T-helper 9 cell (primary cell): ENCODE measurements at places on chromosomes 16 and 17.

GRCh38 chr16:10240854-10241613 is 58.8 kb upstream of the GRIN2A start:
- no peak for DNase-seq

GRCh38 chr17:64174686-64175456 is 44.9 kb upstream of the ERN1 start:
- DNase-seq: no peak

- peak; percentile 14 for DNase-seq
Observed at GRCh38 chr16:525520-526180, 1.9 kb upstream of the CAPN15 start.

- no peak for DNase-seq
Observed at GRCh38 chr16:77276661-77277060, 77.5 kb downstream of the SYCE1L start.

DNA sequence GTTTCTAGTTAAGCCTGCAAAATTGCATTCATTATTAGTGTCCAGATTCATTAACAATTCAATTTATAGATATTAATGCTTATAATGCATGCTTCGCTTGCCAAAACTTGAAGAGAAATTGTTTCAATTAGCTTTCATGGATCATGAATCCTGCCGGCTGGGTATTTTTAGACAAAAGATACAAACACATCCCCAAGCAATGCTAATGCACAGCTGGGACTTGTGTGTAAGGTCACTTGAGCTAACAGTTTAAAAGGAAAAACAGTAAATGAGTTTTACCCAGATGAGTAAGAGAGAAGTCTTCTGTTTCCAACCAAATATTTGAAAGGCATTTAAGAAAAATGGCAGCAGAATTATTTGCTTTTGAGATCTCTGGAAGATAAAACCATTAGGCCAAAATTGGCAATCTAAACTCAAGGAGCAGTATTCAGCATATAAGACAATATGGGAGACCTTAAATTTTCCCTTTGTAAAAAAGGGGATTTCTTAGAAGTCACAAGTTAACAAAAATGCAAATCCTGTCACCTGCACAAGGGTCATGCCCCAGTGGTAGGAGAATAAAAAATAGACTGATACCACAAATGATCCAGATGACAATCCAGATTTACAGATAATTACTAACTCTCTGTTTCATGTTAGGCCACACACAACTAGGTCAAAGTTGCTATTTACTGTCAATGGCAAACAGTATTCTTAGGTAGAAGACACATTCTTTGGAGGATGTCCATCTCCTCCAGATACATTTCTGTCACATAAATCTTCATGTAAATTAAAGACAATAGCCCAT is 418.4 kb upstream of the PMFBP1 start:
- DNase-seq: no peak

DNA sequence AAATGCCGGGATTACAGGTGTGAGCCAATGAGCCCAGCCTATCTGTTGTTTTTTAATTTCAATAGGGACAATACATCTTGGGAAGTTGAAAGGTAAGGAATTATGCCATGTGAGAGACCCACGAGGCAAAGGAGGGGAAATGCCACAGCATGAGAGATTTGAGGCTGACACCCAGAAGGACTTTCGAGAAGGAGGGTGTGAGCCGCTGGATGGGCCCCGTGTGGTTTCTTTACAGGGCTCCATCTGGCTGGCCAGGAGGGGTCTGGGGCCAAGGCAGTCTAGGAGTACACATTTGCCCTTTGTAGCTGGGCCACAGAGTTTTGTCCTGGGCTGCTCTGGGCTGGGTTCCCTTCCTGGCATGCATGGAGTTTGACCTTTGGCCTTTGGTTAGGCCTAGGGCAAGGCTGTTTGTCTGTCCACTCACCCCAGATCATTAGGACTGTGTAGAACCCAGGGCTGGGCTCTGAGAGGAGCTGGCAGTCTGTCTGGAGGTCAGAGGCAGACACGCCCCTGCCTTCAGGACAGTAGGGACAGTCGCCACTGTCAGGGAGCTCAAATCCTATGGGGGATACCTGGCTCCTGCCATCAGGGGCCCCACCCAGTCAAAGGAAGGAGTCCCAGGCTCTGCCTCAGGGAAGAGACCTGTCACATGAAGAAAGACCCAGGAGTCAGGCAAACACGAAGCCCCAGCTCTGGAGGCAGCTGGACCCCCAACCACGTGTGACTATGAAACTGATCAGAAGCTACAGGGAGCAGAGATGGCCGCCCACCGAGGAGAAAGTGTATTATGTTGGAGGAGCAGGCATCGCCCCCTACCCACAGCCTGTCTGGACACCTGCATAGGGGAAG is 24.2 kb upstream of the NXPH3 start:
- no peak for DNase-seq

DNA sequence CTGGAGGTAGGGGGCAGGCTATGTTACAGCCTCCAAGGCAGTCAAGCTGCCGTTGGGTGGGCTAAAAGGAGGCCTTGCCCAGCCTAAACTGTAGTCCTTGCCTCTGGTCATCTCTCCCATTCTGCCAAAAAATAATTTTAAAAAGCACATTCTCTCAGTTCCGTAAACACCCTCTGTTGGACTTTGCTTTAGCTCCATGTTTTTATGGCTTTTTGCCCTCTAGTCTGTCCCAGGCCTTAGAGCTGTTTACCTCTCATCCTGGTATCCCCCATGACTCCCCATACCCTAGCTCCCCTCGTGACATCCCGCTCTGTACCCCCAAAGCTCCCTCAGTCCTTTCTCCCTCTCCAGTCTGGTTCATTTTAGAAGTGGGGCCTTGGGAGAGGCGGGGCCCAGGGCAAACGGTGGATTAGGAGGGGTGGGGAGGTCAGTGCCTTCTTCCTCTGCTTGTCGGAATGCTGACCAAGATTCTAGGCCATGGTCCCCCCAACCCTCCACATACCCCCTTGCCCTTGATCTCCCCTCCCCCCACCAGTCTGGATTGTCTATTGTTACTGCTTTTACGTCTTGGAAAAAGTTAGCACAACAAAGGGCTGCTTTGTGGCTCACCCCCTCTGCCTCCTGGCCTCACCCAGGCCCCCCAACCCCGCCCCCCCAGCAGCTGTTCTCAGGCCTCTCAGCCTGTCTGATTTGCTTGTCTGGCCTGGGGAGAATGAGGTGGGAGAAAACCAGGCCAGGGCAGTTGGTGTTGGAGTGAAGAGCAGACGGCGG is 18.4 kb downstream of the GJD3 start:
- no peak for DNase-seq

GRCh38 chr17:50155115-50155819 is 4.8 kb upstream of the PPP1R9B start:
- DNase-seq: no peak

DNA sequence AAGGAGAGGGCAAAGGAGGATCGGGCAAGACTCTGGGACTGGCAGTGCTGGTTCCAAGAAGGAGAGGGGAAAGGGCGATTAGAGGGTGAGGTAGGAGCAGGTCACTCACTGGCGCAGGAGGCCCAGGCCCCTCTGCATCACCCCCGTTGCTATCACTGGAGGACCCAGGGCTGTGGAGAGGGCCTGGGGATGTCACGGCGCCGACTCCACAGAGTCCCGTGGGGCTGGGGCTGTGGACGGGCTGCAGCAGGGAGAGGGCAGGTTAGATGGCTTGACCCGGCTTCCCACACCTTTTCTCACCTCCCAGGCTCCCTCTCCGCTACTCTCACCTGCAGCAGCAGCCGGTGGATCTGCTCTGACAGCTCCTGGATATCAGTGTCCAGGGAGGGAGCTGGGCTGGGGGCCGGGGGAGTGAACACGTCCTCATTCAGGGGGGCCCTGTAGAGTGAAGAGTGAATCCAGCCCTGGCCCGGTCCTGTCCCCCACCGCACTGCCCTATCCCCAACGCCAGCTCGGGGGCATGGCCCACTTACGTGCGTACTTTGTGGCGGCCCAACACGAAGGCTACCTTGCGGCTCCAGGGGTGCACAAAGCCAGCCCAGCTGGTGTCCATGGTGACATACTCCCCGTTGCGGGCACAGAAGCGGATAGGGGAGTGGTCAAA is 4.9 kb downstream of the PER1 start:
- no peak for DNase-seq

GRCh38 chr17:51508048-51508447 is 247.7 kb downstream of the UTP18 start:
- DNase-seq: no peak

DNA sequence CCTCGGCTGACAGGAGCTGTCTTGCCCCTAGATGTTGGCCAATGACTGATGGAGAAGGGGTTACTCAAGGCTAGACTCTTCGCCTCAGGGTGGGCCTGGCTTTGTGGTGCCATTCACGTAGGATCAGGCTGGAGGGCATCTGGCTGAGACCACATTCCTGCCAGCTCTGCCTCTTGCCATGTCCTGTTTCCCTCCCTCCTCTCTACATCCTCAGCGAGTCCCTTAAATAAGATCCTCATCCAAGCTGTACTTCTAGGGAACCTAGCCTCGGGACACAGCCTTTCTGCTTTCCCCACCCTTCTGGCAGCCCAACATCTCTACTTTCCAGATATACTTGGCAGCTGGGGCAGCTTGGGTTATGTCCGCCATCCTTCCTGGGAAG is 27.9 kb upstream of the EFCAB13 start:
- DNase-seq: no peak

DNA sequence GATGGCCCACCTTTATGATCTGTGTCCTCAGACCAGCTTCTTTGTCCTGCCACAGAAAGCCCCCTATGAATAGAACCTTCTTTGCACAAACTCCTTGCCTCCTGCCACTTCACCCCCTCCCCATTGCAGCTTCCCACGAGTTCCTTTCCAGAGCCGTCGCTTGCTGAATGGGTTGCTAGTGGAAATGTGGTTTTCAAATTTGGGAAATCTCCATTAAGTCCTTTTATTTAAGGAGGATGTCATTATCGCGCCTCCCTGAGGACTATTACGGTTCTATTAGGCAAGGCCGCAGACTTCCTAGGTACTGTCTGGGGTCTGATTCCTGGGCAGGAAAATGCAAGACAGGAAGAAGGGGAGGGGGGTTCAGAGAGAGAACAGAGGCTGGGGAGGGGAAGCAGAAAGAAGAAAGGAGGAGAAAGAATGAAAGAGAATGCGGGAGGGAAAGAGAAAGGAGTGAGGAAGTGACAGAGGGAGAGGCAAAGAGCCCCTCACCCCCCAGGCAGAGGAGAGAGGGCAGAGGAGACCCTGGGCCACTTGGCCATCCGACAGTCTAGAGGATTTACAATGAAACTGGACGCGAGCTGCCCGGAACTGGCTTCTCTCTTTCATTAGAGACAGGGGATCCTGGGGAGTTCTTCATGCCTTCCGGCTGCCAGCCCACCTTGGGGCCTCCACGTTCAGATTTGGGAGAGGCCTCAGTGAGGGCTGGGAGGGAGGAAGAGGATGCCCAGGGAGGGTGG is 31.7 kb upstream of the ETV4 start:
- no peak for DNase-seq
